ENCODE measurements at places on chromosomes 2 and 18.

- DNase-seq = no peak
These were observed 980 bp upstream of the PDE6D start for GRCh38 chr2:231781798-231782726.

- DNase-seq = no peak
These were observed 212.3 kb downstream of the HDAC4 start for GRCh38 chr2:239188536-239188935.

DNA sequence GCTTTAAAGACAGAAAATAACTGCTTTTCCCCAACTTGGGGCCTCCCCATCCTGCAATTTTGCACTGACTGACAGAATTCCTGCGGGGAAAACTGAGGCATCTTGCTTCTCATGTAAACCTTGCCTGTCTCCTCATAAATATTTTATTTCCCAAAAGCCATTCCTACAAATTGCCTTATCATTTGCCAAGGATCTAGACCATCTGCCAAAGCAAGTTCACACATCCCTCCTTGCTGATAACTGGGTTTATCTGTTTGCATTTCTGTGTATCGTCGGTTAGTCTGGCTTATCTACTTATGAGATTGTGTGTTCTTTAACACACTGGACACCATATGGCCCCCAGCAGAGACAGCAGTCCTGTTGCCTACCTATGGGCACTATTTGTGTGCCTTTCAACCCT, 3.0 kb upstream of the CNGA3 start:
- no peak for DNase-seq

DNA sequence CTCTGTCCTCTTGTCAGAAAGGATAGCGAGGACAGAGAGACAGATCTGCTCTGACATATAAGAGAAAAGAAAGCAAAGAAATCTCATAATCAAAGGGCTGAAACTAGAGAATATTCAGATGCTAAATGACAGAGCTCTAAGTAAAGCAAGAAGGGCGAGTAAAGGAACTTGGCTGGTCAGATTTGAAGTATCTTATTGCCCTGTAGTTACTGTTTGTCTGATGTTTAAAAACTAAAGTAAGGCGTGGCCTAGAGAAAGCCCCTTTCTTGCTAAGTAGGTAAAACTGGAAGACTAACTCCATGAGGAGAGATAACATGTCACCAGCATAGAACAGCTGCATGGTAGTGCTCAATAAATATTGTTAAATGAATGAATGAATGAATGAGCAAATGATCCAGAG, 70.0 kb downstream of the CRACDL start:
- no peak for DNase-seq

- no peak for DNase-seq
These were observed 29.6 kb upstream of the ENOSF1 start for GRCh38 chr18:741931-742512.

DNA sequence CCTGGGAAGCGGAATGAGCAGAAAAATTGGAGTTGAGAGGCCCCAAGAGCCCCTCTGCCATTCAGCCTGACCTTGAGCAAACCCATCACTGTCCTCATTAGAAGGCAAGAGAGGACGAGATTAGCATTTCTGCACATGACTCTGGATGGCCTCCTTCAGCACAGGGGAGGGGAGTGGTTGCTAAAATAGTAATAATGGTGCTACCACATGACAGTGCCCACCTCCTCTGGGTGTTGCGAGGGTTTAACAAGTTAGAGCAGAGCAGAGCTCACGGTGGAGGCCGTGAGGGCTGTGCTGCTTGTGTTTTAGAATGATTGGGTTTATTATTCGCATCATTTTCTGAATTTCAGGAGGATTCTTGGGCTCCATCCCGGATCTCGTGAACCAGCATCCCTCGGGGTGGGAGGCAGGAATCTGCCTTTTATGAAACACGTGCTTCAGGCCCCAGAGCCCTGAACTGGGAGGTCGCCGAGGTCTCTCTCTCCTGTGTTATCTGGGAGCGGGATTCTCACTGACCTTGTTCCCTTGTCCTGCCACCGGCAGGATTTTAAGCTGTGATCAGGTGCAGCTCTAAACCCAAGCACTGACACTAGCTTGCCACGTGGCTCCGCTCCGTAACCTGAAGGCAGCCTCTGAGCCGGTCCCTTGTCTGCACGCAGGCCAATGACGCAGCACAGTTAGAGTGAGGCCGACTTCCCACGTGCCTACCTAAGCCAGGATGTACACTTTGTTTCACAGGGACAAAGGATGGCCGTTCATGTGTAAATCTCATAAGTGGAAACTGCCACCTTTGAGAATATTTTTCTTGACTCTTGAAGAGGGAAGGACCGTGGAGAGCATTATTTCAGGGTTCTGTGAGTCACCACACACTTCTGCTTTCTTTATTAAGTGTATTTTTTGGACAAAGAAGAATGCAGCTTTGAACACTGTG, 142.3 kb downstream of the ACOXL start:
- DNase-seq = no peak

GRCh38 chr2:150391779-150392178, 95.7 kb downstream of the RND3 start:
- DNase-seq = no peak

- no peak for DNase-seq
These were observed 98.2 kb downstream of the TPO start for GRCh38 chr2:1511455-1511854.

GRCh38 chr2:38533180-38533579, 69.5 kb downstream of the HNRNPLL start:
- DNase-seq = no peak

DNA sequence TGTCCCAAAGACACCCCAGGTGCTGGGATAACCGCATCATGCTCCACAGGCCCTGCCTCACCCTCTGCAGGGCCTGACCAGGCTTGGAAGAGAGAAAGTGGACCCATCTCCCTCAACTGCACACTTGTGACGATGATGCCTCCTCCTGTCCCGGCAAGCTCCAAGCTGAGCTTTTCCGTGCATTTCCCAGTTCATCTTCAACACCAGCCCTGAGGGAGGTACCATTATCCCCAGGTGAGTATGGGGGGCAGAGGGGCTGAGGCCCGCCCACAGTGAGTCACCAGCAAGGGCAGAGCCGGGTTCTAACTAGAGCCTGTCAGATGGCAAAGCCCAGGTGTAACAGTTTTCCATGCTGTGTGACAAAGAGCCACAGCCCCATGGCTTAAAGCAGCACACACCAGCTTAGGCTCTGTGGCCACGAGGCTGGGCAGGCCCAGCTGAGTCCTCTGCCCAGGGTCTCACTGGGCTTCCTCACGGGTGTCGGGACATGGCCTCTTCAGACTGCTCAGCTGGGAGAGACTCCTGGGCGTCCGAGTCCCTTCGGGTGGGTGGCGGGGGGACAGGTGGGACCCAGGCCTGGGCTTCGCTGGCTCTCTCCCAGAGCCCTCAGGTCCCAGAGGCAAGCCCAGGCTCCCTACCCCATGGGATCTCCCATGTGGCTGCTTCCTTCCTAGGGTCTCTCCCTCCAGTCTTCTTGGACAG, 108.4 kb upstream of the OTOS start:
- no peak for DNase-seq

DNA sequence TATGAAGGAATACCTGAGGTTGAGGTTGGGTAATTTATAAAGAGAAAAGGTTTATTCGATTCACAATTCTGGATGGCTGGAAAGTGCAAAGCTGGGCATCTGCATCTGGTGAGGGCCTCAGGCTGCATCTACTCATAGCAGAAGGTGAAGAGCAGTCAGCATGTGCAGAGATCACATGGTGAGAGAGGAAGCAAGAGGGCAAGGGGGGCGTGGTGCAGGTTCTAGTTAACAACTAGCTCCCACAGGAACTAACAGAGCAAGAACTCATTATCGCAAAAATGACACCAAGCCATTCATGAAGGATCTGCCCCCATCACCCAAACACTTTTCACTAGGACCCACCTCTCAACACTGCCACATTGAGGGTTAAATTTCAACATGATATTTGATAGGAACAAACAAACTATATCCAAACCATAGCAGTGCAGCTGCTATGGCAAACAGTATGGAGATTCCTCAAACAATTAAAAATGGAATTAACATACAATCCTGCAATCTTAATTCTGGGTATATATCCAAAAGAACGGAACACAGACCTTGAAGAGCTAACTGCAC, 72.8 kb upstream of the LDLRAD4 start:
- DNase-seq = no peak

DNA sequence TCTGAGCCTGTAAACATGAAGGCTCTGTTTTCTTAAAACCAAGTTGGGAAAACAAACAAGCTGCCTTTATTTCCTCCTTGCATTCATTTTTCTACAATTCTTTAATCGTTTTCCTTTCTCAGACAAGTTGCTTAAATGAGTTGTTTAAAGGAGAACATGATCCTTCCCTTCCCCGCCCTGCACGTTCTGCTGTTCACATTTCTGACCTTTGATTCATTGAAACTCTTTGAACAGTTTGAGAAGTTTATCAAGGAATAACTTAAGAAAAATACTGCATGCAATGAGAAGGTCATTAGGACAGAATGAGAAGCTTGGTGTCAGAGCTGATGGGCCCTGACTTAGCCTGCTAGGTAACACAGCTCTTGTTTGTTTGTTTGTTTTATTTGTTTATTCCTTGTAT, 181.6 kb downstream of the PARD3B start:
- DNase-seq = no peak

DNA sequence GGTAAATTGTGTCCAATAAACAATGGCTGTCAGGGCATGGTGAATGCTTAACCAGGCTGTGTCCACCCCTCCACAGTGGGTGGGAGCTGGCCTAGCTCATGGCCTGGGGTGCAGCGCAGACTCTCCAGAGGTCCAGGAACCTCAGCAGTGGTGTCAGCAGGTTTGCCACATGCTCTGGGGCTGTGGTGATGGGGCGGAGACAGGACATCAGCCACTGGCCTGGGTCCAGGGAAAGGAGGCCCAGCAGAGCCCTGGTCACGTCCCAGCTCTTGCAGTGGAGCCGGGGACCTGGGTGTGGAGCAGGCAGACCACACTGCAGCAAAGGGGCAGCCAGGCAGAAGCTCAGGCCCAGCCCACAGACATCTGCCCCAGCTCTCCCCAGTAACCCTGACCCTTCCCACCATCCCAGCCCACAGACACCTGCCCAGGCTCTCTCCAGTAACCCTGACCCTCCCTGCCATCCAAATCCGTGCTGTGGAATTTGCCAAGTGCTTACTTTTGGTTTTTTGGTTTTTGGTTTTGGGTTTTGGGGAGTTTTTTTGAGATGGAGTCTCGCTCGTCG, 13.8 kb upstream of the KIF1A start:
- no peak for DNase-seq

GRCh38 chr2:235139956-235140800, 188.4 kb downstream of the SH3BP4 start:
- DNase-seq = no peak

DNA sequence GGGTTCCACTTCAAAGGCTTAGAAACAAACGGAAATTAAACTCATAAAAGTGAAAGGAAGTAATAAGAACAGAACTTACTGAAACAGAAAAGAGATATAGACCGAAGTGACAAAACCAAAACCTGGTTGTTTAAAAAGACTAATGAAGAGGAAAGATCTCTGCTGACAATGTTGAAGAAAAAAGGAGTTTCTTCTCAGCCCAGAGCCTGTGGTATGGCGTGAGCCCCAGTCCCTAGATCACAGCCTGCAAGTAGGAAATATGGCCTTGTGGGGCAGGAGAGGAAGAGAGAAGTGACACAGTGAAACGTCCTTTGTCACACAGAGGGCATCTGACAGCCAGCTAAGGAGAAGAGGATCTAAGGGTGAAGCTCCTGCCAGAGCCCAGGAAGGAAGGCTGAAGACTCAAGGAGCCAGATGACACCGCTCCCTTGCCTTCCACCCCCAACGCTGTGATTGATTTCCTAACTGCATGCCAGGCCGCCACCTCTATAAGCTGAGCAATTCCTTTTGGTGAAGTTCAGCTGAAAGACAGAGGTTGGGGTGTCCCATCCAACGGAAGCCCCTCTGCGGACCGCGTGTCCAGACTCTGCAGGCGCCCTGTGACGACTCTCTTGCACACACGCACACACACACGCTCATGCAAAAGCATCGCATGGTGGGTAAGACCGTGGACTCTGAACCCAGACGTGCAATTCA, 141.1 kb downstream of the HDAC4 start:
- DNase-seq = no peak

DNA sequence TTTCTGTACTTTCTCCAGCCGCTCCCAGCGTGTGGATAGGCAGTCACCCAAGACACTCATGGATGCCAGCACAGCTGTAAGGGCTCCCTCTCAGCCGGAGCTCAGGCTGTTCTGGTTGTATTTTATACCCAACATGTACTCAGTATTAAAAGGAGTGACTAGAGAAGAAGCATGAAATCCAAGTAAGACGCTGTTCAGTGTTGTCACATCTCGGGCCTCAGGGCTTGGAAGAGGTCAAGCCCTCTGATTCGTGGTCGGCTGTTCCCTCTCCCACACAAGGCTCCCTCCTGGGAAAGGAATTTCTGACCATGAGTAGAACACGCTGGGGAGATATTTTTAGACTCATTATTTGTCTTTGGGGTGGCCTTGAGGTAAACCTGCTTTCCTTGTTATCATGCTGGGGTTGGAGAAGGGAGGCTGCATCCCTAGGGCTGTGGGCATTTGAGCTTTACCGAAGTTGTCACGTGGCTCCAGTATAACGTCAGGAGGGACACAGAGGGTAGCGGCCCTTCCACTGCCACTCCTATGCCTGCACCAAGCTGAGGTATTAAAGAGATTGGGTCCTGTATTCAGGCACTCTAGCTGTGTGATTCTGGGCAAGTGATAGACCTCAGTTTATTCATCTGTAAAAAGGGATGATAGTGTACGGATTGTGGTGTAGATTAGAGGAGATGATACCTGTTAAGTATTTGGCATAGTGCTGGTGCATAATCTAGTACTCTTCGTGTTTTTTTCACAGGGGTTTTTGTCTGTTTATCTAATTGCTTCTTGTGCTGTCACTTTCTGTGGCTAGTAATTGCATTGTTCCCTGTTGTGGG, 34.1 kb downstream of the HK2 start:
- no peak for DNase-seq

DNA sequence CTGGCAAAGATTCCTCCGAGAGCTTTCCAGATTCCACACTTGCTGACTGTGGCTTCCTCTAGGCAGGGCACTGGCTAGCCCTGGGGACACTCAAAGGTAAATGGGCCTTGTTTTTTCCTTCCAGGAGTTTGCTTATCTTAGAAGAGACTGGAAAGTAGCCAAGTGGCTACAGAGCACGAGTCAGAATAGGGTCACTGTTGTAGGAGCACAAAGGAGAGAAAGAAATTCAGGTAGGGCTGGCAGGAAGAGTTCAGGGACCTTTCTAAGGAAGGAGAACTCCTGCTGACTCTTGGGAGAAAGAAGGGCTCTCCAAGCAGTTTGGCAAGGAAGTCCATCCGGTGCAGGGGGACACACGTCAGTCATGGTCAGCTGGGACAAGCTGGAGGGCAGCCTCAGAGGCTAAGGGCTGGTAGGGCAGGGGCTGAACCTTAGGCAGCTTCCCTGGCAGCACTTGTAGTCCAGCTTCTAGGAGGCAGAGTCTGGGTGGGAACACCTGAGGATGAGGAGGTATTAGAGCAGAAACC, 39.5 kb downstream of the NIFK start:
- no peak for DNase-seq

- no peak for DNase-seq
These were observed 290.4 kb upstream of the ZC3H15 start for GRCh38 chr2:186195696-186196095.
